ENCODE measurements at places on chromosomes 5 and 9.

DNA sequence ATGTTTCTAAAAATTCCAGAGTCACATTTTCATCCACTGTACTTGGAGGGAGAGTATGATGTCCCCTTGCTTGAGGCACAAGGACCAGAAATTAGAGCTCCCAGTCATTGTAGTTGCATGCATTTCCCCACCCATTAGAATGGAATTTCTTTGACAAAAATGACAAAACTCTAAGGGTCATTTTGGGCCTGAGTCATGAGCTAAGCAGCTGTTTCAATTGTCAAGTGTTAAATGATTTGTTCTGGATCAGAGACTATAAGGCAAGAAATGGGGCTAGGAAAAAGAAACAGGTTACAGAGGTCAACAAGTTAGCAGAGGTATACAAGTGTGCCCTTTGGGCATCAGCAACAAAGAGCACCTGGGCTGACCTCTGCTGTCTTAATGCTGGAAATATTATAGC lies 131.2 kb upstream of the IQGAP2 start:
- no peak for DNase-seq

- no peak for DNase-seq
These were observed 119.4 kb downstream of the VCAN start for GRCh38 chr5:83590966-83591365.

DNA sequence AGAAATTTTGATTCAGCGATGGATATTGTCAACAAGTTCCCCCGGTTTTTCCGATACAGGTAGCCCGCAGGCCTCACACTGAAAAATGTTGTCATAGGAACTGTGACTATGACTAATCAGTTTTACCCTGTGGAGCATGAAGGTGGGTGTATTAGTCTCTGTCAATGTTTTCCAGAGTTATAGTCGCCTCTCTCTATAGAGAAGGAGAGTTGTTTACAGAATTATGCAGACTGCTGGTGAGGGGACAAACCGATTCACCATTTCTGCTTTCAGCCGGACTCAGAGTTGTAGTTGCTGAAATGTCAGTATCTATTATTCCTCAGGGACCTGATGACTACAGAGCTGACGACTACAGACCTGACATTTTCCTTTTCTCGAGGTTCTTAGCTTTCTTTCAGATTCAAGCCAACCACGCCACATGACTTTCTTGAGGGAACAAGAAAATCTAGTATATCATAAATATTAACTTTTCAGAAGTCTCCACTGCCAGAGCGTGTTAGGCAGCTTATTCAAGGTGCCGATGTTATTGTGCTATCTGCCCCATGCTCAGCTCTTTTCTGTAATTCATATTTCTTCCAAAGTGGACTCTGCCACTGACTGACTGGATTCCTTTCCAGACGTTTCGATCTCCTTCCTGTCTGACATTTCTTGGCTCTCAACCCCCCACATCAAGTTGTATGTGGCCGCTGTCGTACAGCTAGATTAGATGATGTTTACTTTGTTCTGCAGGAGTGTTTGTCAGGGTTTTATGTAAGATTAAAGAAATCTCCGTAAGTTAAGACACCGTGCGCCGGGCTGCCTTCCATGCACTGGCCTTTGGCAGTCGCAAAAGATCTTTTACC lies 178.1 kb downstream of the FGF1 start:
- DNase-seq, result no peak

DNA sequence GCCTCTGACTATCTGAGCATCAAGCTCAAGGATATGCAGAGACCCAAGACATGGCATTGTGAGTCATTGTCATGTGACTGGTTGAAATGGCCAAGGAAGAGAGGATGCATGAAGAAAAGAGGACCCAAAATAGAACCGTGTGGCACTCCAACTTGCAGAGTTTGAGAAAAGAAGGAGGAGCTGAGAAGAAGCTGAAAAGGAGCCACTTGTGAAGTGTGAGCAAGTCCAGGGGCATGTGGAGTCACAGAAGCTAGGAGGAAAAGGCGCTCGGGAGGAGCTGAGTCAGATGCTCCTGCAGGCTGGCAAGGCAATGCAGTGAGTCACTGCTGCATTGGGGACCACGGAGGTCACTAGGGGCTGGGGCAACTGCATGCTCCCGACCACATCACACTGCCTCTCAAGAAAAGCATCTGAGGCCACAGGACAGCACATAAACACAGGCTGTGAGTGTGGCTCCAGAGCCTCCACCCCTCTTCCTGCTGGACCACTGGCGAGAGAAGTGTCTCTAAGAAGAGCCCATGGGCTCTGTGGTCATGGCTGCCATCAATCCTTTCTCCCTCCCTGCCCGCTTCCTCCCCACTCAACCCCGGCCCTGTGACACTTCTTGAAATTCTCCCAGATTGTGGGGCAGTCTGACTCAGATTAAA lies 197.6 kb downstream of the DRD1 start:
- no peak for DNase-seq

DNA sequence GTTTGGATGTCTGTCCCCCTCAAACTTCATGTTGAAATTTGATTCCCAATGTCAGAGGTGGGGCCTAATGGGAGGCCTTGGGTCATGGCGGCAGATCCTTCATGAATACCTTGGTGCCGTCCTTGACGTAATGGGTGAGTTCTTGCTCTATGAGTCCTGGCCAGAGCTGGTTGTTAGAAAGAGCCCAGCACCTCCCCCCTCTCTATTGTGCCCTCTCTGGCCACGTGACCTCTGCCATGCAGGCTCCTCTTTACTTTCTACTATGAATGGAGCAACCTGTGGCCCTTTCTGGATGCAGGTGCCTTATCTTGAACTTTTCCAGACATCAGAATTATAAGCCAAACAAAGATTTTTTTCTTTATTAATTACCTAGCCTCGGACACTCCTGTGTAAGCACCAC lies 40.7 kb downstream of the FNBP1 start:
- no peak for DNase-seq

Measured in CD4-positive, alpha-beta T cell treated with Interleukin-10 for 1 hour (primary cell).